ENCODE measurements at places on chromosomes 5 and 9.

- H3K4me3 ChIP-seq = no peak overlapping the region
- no peaks in the 10 kb centered on the region for H3K27me3 ChIP-seq
- no peaks in the 10 kb centered on the region for H3K4me1 ChIP-seq
- H3K27ac ChIP-seq = no peak overlapping the region
These were observed 123.5 kb downstream of the SLC24A2 start for GRCh38 chr9:19665146-19665863.

- no peaks in the 10 kb centered on the region for H3K36me3 ChIP-seq
- H3K4me1 ChIP-seq = peaks cover 16% of the 10 kb centered on the region
- no peak overlapping the region for H3K27ac ChIP-seq
- no peaks in the 10 kb centered on the region for H3K27me3 ChIP-seq
- no peak overlapping the region for H3K4me3 ChIP-seq
These were observed 76.6 kb downstream of the RAPGEF1 start for GRCh38 chr9:131663288-131663687.

- no peaks in the 10 kb centered on the region for H3K36me3 ChIP-seq
- no peaks in the 10 kb centered on the region for H3K27me3 ChIP-seq
- peak; percentile 11 for DNase-seq
- H3K4me1 ChIP-seq = no peaks in the 10 kb centered on the region
- no peak overlapping the region for H3K4me3 ChIP-seq
- no peak overlapping the region for H3K27ac ChIP-seq
These were observed 67.8 kb downstream of the FAT2 start for GRCh38 chr5:151523335-151523734.

GRCh38 chr5:139470821-139471300 is at the start of gene SMIM33:
Gene SMIM33, plus strand, starts transcription at chr5:139471004. Its CDS starts 118 bp downstream, at chr5:139471122.
- H3K4me3 ChIP-seq = no peak within 1 kb of the TSS
- H3K27me3 ChIP-seq = no peaks in the 10 kb centered on the region
- H3K4me1 ChIP-seq = peaks cover 34% of the 10 kb centered on the region
- DNase-seq = no peak
- no peak within 1 kb of the TSS for H3K27ac ChIP-seq

- peak overlapping the region; percentile 13 for H3K27ac ChIP-seq
- peak overlapping the region; percentile 52 for H3K4me3 ChIP-seq
- no peaks in the 10 kb centered on the region for H3K27me3 ChIP-seq
- peaks cover 24% of the 10 kb centered on the region for H3K36me3 ChIP-seq
- DNase-seq = peak; percentile 53
These were observed 1.8 kb downstream of the LPCAT1 start for GRCh38 chr5:1521671-1522600.

- peaks cover 4% of the 10 kb centered on the region for H3K4me1 ChIP-seq
- DNase-seq = peak; percentile 58
- H3K27me3 ChIP-seq = no peaks in the 10 kb centered on the region
- no peak overlapping the region for H3K27ac ChIP-seq
These were observed 7.9 kb upstream of the ZNF608 start for GRCh38 chr5:124754206-124754927.

- H3K27ac ChIP-seq = no peak overlapping the region
- DNase-seq = no peak
These were observed 543.4 kb upstream of the COX7C start for GRCh38 chr5:86074297-86074696.

DNA sequence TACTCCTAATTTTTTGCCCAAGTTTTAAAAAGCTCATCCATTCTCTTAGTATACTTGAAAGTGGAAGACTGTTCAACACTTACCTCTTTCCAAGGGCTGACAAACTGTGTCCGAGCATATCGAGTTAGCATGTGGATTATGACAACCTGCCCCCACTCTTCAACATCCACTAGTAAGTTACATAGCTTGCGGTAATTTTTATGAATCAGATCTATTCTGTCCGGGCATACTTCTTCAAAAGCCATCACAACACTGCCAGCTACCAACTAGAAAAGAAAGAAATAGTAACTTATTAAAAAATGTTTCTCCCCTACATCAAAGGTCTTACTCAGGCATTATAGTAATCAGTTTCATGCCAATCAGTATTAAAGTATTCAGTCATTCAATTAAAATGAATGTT is 78.5 kb downstream of the AP3B1 start:
- H3K36me3 ChIP-seq = peaks cover 10% of the 10 kb centered on the region
- H3K27ac ChIP-seq = no peak overlapping the region
- no peak overlapping the region for H3K4me3 ChIP-seq
- H3K27me3 ChIP-seq = no peaks in the 10 kb centered on the region
- no peak for DNase-seq

DNA sequence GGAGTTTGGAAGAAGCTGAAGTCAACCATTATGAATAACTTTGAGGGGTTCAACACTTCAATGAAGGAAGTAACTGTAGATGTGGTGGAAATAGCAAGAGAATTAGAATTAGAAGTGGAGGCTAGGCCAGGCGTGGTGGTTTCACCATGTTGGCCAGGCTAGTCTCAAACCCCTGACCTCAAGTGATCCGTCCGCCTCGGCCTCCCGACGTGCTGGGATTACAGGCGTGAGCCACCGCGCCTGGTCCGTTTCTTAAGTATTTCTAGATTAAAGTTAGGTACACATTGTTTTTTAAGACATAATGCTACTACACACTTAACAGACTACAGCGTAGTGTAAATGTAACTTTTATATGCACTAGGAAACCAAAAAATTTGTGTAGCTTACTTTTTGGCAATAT is 14.1 kb downstream of the FNIP1 start:
- DNase-seq = no peak
- no peak overlapping the region for H3K27ac ChIP-seq
- H3K4me1 ChIP-seq = no peaks in the 10 kb centered on the region
- H3K27me3 ChIP-seq = no peaks in the 10 kb centered on the region
- no peak overlapping the region for H3K4me3 ChIP-seq

DNA sequence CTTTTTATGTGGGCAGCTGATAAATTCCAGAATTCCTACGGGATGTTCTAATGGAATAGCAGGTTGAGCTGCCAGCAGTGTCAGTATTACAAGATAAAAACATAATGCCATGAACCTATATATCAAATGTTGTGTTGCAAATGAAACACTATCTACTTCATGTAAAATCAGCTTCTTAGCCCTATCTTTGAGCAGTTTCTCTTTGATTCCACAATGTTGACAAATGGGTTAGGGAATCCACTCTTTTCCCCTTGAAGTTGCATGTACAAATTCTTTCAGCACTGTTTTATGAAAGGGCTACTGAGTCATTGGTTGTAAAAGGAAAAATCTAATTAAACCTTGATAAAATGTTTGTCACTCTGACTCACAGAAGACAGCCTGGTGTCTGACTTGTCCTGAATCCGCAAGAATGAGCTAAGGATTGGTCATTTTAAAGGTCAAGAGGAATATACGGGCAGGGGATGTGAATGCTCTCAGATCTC is 950.6 kb upstream of the NUDT12 start:
- no peaks in the 10 kb centered on the region for H3K27me3 ChIP-seq
- no peak overlapping the region for H3K27ac ChIP-seq
- DNase-seq = peak; percentile 3

GRCh38 chr5:34531751-34532360 is 124.3 kb upstream of the RAI14 start:
- no peaks in the 10 kb centered on the region for H3K27me3 ChIP-seq
- no peak overlapping the region for H3K4me3 ChIP-seq
- H3K4me1 ChIP-seq = peaks cover 17% of the 10 kb centered on the region

- H3K27ac ChIP-seq = no peak overlapping the region
- peaks cover 6% of the 10 kb centered on the region for H3K4me1 ChIP-seq
- peak; percentile 12 for DNase-seq
- H3K36me3 ChIP-seq = no peaks in the 10 kb centered on the region
These were observed 3.7 kb upstream of the CD274 start for GRCh38 chr9:5446451-5447236.

DNA sequence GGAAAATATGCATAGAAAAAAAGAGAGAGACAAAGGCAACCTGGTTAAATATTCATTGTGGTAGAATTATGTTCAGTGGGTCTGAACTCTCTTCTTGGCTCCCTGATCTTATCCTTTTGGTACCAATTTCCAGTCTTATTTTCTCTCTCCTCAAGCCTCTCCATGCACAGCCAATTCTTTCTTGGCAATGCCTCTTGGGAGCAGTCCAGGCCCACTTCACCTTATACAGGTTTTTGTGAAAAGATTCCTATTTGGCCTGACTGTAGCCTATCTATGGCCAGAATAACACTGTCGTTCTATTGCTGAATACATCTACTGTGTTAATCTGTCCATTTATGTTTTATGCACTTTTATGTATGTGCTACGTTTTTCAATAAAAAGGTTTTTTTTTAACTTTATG is 2.7 kb downstream of the ELOVL7 start:
- peaks cover 51% of the 10 kb centered on the region for H3K27me3 ChIP-seq
- no peaks in the 10 kb centered on the region for H3K36me3 ChIP-seq
- peaks cover 11% of the 10 kb centered on the region for H3K4me1 ChIP-seq
- DNase-seq = no peak
- H3K27ac ChIP-seq = no peak overlapping the region

GRCh38 chr9:4334410-4334813 is 34.5 kb upstream of the GLIS3 start:
- H3K27ac ChIP-seq = no peak overlapping the region
- H3K36me3 ChIP-seq = no peaks in the 10 kb centered on the region
- H3K4me3 ChIP-seq = no peak overlapping the region
- H3K4me1 ChIP-seq = no peaks in the 10 kb centered on the region

DNA sequence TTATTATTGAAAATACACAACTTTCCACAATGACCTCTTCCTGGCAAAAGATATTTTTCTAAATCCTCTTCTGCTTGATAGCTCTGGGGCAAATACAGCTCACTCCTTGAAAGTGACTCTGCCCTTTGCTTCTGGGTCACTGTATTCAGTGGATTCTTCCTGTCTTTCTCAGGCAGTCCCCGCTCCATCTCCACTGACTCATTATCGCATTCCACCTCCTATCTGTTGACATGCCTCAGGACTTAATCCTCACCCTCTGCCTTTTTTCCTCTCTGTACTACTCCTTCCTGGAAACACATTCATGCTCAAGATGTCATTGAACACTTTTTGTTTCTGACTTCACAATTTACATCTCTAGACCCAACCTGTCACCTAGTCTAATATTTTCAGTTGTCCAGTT is 8.4 kb upstream of the RGS7BP start:
- H3K27me3 ChIP-seq = no peaks in the 10 kb centered on the region
- H3K4me3 ChIP-seq = no peak overlapping the region
- H3K4me1 ChIP-seq = no peaks in the 10 kb centered on the region
- no peak for DNase-seq

DNA sequence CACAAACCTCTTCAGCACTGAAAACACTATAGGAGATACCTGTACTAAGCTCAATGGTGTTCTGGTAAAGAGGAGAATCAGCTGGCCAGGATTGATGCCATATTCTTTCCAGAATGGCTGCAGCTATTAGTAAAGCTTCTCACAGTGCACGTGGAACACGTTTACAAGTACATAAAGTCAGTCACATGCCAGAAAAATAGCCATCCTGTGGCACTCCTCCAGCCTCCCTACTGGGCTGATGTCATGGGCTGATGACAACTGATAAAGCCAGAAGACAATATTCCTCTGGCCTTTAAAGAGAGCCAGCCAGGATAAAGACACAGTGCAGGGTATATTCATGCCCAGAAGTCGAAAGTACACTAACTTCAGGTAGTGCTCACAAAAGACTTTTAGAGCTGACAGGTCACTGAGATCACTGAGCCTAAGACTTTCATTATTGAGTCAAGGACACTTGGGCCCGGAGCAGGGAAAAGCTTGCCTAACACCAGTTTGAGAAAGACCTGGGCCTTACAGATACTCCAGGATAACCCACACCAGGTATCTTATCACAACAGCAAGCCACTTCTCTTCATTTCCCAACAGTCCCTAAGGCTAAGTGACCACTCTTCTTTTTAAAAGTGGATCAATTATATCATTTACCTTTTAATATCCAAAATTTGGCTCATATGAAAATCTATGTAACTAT is 29.4 kb downstream of the ABITRAM start:
- no peak overlapping the region for H3K4me3 ChIP-seq
- H3K36me3 ChIP-seq = peaks cover 11% of the 10 kb centered on the region
- H3K27ac ChIP-seq = no peak overlapping the region
- H3K4me1 ChIP-seq = no peaks in the 10 kb centered on the region

- H3K4me3 ChIP-seq = no peak overlapping the region
- H3K27me3 ChIP-seq = no peaks in the 10 kb centered on the region
- no peak overlapping the region for H3K27ac ChIP-seq
- H3K36me3 ChIP-seq = no peaks in the 10 kb centered on the region
These were observed 18.1 kb downstream of the GRXCR2 start for GRCh38 chr5:145854651-145855258.

DNA sequence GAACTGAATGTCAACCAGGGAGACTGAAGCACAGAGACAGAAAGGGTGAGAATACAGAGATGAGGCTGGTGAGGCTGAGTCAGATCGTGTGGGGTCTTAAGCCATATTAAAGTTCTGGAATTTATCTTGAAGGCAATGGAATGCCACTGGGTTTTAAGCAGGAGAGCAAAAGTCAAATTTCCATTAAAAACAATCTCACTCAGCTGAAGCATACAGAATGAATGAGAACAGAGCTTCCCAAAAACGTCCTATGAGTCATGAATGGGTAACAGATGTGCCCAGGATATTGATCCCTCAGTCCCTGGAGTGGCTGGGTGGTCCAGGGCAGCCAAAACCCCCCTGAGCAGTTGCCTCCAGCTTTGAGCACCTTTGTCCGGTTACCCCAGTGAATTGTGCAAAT is 44.9 kb downstream of the PFDN1 start:
- peaks cover 7% of the 10 kb centered on the region for H3K36me3 ChIP-seq
- no peak for DNase-seq
- no peak overlapping the region for H3K4me3 ChIP-seq
- no peaks in the 10 kb centered on the region for H3K4me1 ChIP-seq

GRCh38 chr9:98929071-98929470 is 14.6 kb upstream of the COL15A1 start:
- peak; percentile 62 for DNase-seq
- H3K4me3 ChIP-seq = no peak overlapping the region
- H3K27ac ChIP-seq = no peak overlapping the region
- no peaks in the 10 kb centered on the region for H3K36me3 ChIP-seq
- H3K4me1 ChIP-seq = peaks cover 8% of the 10 kb centered on the region
- H3K27me3 ChIP-seq = no peaks in the 10 kb centered on the region

DNA sequence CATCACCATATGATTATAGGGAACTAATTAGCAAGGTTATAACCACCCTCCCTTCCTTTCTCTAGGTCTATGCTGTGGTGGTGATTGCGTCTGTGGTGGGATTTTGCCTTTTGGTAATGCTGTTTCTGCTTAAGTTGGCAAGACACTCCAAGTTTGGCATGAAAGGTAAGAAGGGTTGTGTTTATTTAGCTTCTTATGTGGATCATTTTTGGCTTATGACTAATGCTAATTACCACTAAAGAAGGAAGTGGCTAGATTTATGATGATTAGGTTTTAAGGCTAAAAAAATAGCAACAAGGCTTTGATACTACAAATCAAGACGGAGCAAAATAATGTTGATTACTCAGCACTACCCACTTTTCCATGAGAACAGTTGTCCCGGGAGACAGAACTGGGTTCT is 82.4 kb downstream of the NTRK2 start:
- no peak overlapping the region for H3K27ac ChIP-seq
- no peak for DNase-seq
- H3K36me3 ChIP-seq = no peaks in the 10 kb centered on the region
- peaks cover 11% of the 10 kb centered on the region for H3K4me1 ChIP-seq

DNA sequence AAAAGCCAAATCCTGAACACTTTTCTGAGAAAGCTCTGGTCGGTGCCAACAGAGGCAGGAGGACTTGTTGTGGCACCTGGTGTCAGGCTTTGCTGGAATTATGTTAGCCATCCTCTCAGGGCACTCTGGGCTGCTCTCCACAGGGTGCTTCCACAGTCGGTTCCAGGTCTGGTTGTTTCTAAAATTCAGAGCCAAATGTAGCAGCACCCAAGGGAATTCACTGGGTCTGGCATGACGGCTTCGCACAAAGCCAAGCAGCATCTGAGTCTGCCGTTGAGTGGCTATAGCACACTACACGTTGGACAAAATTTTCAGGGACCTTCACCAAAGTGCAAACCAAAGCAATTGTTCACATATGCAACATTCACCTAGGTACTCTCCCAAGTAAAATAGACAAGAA is 110.2 kb downstream of the PJA2 start:
- H3K36me3 ChIP-seq = no peaks in the 10 kb centered on the region
- no peaks in the 10 kb centered on the region for H3K27me3 ChIP-seq
- peaks cover 5% of the 10 kb centered on the region for H3K4me1 ChIP-seq
- H3K27ac ChIP-seq = no peak overlapping the region

Measured in muscle of leg (tissue), 16 donors.